Osteocyte (in vitro differentiated cells): ENCODE measurements at places on chromosomes 12 and 14. TPM values are rescaled to one million over a fixed set of nuclear protein-coding genes. Genes with fewer than 3 reads are reported as not detected.

KRT83 gene
- not detected in 2 replicates for total RNA-seq

- no peak for DNase-seq
Measured at GRCh38 chr12:62045211-62045610, 215.0 kb upstream of the USP15 start.

GRCh38 chr12:6461401-6462233 is 8.9 kb downstream of the VAMP1 start:
- DNase-seq = no peak

- no peak for DNase-seq
Measured at GRCh38 chr14:26213846-26214575, 383.8 kb downstream of the NOVA1 start.

DNA sequence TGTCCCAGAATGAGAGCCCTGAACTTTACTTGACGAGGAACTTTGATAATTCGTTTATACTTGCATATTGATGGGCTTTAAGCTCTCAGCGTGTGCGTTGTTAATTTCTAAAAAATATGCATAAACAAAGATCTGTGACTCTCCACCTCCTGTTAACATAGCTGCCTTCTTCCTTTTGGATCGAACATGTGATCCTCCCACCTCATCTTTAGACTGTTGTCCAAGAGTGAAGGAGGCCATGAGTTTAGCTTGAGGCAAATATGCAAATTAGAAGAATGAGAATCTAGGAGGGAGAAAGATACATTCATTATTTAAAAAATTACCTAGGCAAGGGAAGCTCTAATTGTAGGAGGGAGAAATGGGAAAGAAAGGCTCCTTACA is 617 bp downstream of the TTC8 start:
- no peak for DNase-seq

- no peak for DNase-seq
Measured at GRCh38 chr12:2692080-2692479, 102.7 kb upstream of the FKBP4 start.

- no peak for DNase-seq
Measured at GRCh38 chr14:95173518-95173917, 16.2 kb upstream of the DICER1 start.

DNA sequence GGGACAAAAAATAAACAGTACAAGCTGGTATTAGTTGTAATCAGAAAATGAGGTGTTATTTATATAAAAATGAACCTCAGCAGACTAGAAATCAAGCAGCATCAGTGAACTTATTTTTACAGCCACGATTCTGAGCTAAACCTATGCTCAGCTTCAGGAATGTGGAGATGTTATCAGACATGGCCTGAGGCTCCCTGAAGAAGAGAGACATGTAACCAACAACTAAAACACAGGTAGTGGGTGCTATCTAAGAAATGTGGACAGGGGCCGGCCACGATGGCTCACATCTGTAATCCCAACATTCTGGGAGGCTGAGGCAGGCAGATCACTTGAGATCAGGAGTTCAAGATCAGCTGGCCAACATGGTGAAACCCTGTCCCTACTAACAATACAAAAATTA is 534.3 kb downstream of the VRK1 start:
- peak; percentile 36 for DNase-seq

NANOG gene
- total RNA-seq = 0.08 and 0.50 TPM in 2 replicates

CCDC77 gene
- total RNA-seq = 8.1 and 10.7 TPM in 2 replicates

LRRC10 gene
- not detected in 2 replicates for total RNA-seq

DNA sequence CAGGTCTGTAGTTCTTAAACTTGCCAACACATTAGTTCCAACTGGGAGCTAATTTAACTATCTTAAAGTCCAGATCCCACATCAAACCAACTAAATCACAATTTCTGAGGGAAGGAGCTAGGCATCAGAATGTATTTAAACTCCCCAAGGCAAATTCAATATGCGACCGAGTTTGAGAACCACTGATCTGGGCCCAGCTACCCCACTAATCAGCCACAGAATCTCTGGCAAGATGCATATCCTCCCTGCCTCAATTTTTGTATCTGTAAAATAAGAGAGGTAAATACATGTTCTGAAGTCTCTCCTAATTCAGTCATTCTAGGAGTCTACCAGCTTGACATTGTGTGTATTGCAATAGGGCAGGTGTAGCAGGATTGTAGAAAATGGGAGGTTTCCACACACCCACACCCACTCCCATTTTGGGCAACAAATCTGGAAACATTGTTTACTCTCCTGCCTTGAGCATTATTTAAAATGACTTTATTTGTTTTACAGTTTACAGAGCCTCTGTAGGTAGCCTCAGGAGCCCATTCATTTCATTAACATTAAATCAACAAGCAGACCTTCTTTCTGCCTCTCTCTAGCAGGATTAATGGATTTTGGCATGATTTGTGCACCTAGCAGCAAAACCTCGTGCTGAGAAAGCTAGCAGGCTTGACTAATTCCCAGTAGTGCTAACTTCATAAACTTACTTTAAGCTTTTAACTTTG is 15.6 kb downstream of the LGR5 start:
- DNase-seq = no peak

DNA sequence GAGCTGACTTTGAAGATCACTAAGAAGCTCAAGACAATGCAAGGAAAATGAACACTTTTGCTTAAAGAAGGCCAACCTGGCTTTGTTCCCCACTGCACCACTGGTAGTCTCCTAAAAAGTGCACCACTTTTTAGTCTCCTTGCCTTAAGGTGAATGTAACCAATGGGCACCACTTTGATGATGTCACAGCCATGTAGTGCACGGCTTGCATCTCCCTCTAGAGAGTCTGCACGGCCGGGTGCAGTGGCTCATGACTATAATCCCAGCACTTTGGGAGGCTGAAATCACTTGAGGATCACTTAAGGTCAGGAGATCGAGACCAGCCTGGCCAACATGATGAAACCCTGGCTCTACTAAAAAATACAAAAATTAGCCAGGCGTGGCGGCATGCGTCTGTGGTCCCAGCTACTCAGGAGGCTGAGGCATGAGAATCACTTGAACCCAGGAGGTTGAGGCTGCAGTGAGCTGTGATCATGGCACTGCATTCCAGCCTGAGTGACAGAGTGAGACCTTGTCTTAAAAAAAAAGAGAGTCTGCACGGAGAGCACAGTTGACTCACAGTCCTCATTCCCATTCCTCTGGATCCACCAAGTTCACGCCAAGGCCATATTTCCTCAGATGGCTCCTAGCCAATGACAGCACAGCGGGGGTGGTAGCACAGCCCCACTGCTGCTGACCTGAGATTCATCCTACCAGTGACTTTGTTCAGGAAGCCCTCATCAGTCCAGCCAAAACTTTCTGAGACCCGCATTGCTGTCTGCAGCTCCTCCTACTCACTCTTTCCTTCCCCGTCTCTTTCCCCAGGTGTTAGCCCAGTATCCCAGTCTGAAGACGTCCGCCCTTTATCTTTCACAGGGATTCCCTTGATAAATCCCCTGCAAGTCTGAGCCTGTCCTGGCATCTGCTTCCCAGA is 16.5 kb upstream of the IFT81 start:
- no peak for DNase-seq

IGF1 gene
- total RNA-seq = 0.21 and 0.40 TPM in 2 replicates

DNA sequence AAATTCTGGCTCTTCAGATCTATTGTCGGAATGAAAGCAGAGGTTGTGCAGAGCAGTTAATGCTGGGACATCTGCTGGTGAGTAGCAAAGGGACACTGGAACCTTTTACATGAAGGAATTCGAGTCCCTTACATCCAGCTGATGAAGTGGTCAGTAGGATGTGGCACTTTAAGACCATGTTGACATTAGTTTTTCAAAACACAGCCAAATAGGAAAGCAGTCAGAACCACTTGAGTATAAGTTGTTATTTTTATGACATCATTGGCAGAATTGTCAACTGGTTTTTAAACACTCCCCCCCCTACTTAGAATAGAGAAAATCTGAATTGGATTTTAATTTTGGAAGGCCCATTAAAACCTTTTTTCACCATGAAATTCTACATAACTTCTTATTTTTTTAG is 46.8 kb upstream of the AMN start:
- DNase-seq = no peak

DNA sequence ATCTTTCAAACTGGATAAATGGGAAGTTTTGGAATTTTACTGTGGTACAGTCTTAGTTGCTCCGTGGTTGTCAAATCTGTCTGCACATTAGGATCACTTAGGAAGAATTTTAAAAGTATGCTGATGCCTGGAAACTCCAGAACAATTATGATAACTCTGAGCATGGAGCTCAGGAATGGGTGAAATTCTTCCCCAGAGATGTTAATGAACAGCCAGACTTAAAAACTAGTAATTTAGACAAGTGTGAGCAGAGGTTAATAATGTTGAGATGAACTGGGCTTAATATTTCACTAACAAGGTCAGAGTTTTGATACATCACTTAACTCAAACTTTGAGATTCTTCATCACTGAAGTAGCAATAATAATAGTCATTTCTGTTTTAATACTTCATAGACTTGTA is 94.5 kb downstream of the NTS start:
- no peak for DNase-seq

- no peak for DNase-seq
Measured at GRCh38 chr12:93706387-93706786, 29.2 kb downstream of the CRADD start.

LTA4H gene
- 68.3 and 69.4 TPM in 2 replicates for total RNA-seq

- DNase-seq = no peak
Measured at GRCh38 chr14:92599811-92600210, 86.2 kb downstream of the RIN3 start.

GRCh38 chr12:646442-647384 is 16.5 kb downstream of the NINJ2 start:
- DNase-seq = no peak

DNA sequence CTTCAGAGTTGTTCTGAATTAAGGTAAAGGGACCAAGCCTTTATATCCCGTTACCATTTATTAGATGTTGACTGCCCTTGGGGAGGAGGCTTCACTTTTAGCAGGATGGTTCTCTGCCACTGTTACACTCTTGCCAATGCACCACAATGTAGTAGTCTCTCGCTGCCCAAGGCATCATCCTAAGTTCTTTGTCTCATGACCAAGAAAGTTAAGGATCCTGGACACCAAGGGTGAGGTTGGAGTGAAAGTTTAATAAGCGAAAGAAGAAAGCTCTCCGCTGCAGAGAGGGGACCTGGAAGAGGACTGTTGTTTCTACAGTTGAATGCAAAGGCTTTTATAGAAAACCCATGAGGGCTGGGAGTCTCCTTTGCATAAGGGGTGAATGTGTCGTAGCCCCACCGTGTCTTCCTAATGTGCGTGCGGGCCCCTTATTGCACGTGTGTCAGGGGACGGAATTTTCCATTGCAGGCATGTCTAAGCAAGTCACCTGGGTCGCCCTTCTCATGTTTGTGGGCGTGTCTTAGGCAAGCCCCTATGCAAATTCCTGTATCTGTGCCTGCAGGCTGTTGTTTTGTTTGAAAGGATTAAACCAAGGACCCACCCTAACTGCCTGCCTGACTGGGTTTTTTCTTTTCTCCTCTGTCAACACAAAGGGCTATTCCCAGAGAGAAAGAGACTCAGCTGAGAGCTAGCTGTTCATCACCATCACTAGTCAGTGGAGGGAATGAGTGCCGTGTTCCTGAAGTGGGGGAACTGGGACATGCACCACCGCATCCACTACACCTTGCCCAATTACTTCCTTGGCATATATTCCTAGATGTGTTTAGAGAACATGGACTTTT is 17.6 kb upstream of the RNASE1 start:
- DNase-seq = no peak

C12orf56 gene
- total RNA-seq = 0.78 TPM in 1 of 2 replicates, not detected in the other

YY1 gene
- total RNA-seq = 70.0 and 77.2 TPM in 2 replicates

GRCh38 chr14:75821831-75822521 is 159.8 kb downstream of the TGFB3 start:
- no peak for DNase-seq

DNA sequence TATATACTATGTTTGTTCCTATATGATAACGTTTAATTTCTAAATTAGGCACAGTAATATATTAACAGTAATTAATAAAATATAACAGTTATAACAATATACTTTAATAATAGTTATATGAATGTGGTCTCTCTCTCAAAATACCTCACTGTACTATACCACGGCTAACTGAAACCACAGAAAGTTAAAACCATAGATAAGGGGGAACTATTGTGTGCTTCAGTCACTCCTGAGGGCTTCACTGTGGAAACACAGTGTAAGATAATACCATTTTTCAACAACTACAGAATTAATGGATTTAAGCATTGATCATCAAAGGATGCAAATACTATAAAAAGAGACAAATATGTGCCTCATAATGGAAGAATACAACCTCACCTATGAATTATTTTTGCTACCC is 266.4 kb upstream of the RGS6 start:
- DNase-seq = no peak

ARHGAP9 gene
- total RNA-seq = 1.5 and 2.1 TPM in 2 replicates

KERA gene
- total RNA-seq = not detected in 2 replicates

DNA sequence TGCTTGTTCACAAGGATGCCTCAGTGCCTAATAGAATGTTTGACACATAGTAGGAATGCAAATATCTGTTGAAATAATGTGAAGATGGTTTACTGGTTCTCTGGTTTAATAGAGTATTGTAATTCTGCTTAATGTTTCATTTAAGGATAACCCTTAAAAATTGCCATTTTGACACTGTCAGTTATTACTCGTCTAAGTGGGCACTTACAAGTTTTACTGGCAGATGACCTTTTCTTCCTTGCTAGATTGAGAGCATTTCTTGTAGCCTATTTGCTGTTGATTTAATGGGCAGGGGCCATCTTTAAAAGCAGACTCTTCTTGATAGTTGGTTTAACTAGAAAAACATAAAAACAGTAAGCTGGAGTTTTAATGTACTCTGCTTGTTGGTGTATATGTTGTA is 1.9 kb downstream of the TMEM263 start:
- DNase-seq = no peak

- peak; percentile 51 for DNase-seq
Measured at GRCh38 chr12:52615208-52615868, 3.0 kb downstream of the KRT73 start.

DNA sequence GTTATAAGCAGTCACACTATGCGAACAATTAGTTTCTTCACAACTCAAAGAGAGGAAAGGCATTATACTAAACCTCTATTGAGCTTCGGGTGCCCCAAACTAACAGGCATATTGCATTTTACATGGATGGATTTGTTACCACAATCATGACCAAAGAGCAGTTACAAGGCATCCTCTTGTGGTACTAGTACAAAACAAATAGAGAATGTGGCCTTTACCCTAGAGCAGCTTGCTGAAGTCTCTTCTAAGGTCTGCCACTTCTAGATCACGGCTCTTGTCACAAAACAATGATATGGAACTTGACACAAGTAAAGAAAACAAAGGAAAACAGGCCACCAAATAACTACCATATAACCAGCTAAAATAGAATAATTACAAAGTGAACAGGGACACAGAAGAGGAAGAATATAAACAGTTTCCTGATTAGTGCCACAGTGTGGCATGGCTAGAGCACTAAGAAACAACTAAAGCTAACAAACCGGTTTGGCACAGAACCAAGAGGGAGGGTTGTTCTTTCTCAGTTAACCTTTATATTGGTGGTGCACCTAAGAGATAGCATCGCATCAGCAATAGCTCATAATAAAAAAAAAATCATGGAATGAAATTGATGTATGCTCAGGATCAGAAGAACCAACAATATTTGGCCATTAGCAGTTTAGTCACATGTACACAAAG is 209.7 kb upstream of the ATP2B1 start:
- no peak for DNase-seq
